MCF 10A (cell line): ENCODE measurements at places on chromosomes 7 and 10. TPM values are rescaled to one million over a fixed set of nuclear protein-coding genes. Genes with fewer than 3 reads are reported as not detected.
A peak's percentile ranks its signal among the peaks of the same experiment; 100 is the strongest.

- no peak overlapping the region for H3K4me3 ChIP-seq
- peaks cover 11% of the 10 kb centered on the region for H3K4me1 ChIP-seq
- H3K27me3 ChIP-seq, result no peaks in the 10 kb centered on the region
- peak overlapping the region; percentile 27 for H3K27ac ChIP-seq
- no peaks in the 10 kb centered on the region for H3K36me3 ChIP-seq
Measured at GRCh38 chr7:108062250-108063014, 59.5 kb upstream of the LAMB1 start.

DNA sequence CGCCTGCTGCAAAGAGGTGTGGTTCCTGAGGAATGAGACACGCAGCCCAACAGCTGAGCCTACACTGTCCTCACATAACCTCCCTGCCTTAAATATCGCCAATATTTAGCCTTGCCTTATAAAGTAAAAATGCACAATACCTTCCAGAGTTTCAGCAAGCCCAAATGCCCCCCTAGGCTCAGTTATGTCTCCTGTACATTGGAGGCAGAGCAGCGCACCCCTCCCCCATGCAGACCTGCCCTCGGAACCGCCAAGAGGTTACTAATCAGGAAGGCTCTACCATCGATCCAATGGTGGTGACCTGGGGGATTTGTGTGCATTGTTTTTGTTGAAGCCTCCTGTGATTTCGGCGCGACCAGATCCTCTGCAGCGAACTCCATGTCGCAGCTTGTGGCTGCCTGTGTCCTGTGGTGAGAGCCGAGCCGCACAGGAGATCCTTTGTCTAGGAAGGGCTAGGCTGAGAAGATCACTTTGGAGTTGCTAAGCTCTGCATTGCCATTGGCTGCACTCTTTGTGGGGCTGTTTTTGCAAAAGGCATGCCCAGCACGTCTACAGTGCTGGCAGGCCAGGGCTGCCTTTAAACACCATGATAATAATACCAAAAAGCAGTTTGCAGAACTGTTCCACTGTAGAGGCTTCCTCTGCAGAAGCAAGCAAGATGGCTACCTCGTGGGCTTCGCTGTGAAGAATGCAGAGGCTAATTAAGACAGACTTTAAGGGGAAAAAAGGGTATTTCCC lies 40.1 kb downstream of the TET1 start:
- H3K4me1 ChIP-seq, result peaks cover 23% of the 10 kb centered on the region
- H3K4me3 ChIP-seq, result peak overlapping the region; percentile 79
- H3K36me3 ChIP-seq, result no peaks in the 10 kb centered on the region
- peak overlapping the region; percentile 20 for H3K27ac ChIP-seq

GRCh38 chr7:100482728-100483089 lies 1.0 kb upstream of the NYAP1 start:
- H3K36me3 ChIP-seq, result peaks cover 12% of the 10 kb centered on the region
- DNase-seq, result no peak
- peaks cover 5% of the 10 kb centered on the region for H3K4me1 ChIP-seq
- H3K27ac ChIP-seq, result no peak overlapping the region
- H3K27me3 ChIP-seq, result no peaks in the 10 kb centered on the region

- no peaks in the 10 kb centered on the region for H3K4me1 ChIP-seq
- H3K27me3 ChIP-seq, result peaks cover 37% of the 10 kb centered on the region
- H3K36me3 ChIP-seq, result no peaks in the 10 kb centered on the region
- H3K27ac ChIP-seq, result no peak overlapping the region
Measured at GRCh38 chr10:23725548-23725947, 286.7 kb downstream of the OTUD1 start.

GRCh38 chr7:46189255-46189790 lies 268.3 kb upstream of the IGFBP3 start:
- no peak overlapping the region for H3K27ac ChIP-seq
- H3K27me3 ChIP-seq, result no peaks in the 10 kb centered on the region
- no peak for DNase-seq
- H3K4me3 ChIP-seq, result no peak overlapping the region
- H3K4me1 ChIP-seq, result no peaks in the 10 kb centered on the region

- H3K27ac ChIP-seq, result no peak overlapping the region
- H3K36me3 ChIP-seq, result no peaks in the 10 kb centered on the region
- no peaks in the 10 kb centered on the region for H3K27me3 ChIP-seq
- no peak overlapping the region for H3K4me3 ChIP-seq
- no peak for DNase-seq
- peaks cover 19% of the 10 kb centered on the region for H3K4me1 ChIP-seq
Measured at GRCh38 chr7:17622451-17622850, 317.8 kb downstream of the SNX13 start.

DNA sequence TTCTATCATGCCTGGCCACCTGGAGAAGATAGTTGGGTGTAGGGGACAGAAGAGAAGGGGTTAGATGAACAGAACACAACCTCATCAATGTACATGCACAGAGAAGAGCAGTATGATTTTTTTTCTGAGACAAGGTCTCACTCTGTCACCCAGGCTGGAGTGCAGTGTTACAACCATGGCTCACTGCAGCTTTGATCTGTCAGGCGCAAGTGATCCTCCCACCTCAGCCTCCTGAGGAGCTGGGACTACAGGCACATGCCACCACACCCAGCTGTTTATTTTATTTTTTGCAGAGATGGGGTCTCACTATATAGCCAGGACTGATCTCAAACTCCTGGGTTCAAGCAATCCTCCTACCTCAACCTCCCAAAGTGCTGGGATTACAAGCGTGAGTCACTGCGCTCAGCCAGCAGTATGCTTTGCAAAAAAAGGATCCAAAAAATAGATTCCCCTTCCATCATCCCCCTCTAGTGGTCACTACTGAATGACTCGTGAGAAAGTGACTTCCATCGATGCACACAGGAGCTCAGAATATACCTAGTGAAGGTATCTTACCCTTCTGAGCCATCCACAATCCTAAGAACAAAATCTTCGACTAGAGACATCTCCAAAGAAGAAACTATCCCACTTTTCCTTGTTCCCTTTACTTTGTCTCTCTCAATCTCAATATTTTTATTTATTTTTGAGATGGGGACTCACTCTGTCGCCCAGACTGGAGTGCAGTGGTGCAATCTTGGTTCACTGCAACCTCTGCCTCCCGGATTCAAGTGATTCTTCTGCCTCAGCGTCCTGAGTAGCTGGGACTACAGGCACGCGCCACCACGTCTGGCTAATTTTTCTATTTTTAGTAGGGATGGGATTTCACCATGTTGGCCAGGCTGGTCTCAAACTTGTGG lies 21.0 kb downstream of the ZCWPW1 start:
- no peaks in the 10 kb centered on the region for H3K36me3 ChIP-seq
- no peak overlapping the region for H3K4me3 ChIP-seq
- DNase-seq, result peak; percentile 82
- H3K27ac ChIP-seq, result no peak overlapping the region
- no peaks in the 10 kb centered on the region for H3K4me1 ChIP-seq

DNA sequence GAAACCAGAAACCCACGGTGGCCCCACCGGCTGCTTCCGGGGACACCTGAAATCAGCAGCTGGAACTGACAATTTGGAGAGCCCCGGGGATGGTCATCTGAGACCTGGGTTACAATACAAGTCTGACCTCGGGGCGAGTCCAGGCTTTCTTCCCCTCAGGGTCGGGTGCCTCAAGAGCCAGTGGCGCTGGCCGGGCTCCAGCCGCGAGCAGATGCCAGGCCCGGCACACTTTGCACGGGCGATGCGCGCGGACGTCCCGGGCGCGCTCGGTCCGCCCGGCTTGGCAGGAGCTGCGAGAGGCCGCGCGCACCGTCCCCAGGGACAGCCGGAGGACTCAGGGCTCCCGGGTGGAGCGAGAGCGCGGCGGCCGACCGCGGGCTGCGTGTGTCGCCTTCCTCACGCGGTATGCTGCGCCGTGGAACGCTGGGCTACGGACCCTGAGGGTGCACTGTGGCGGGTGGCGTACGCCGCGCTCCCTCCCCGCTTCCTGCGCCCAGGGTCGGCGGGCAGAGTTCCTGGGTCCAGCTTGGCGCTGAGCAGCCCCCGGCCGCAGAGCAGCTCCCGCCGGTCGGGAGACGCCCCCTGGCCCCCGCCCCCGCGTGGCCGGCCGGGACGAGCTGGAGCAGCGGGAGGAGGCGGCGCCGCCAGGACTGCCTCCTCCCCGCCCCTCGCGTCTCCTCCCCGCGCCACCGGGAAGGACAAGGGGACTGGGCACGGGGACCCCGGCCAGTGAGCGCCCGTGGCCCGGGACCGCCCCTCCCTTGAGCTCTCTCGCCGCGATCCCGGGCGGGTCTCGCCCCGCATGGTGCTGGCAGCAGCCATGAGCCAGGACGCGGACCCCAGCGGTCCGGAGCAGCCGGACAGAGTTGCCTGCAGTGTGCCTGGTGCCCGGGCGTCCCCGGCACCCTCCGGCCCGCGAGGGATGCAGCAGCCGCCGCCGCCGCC lies at the start of gene RBM20:
Gene RBM20 (plus strand): TSS at position 684 of the 945 bp plus-strand sequence. CDS start 119 bp downstream, at position 803.
- peak within 1 kb of the TSS; percentile 58 for H3K4me3 ChIP-seq
- DNase-seq, result no peak
- H3K27ac ChIP-seq, result no peak within 1 kb of the TSS
- peaks cover 15% of the 10 kb centered on the region for H3K4me1 ChIP-seq
- H3K36me3 ChIP-seq, result no peaks in the 10 kb centered on the region

DNA sequence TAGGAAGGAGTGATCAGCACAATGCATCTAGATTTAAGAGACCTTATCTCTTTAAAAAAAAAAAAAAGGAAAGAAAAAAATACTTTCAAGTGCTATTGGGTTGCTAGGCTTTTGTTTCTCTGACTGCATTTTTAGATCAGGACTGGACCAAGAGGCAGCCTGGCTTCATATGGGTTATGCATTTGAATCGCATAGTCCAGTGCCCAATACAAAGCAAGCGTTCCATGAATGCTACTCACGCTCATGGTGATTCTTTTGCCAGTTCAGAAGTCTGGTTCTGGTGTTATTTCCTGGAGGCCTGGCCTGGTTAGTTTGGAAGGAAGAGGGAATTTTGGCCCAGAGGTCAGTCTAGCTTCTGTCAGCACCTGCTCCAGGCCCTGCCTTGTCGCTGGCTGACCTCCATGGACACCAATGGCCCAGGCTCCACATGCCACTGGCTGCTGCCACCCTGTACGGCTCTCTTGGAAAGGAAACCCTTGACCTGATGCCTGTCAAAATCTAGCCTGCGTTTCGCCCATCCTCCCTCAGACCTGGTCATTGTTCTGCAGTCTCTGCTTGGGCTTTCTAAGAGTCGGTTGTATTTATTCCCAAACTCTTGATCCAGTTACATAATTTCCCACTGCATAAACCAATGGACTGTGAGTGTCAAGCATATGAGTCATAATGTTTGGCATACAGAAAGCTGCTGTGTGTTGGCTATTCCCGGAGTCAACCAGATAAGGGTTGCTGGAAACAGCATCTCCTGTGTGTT lies 74.3 kb upstream of the MKX start:
- H3K36me3 ChIP-seq, result no peaks in the 10 kb centered on the region
- no peaks in the 10 kb centered on the region for H3K4me1 ChIP-seq
- no peak overlapping the region for H3K4me3 ChIP-seq
- no peak overlapping the region for H3K27ac ChIP-seq
- DNase-seq, result peak; percentile 80

DNA sequence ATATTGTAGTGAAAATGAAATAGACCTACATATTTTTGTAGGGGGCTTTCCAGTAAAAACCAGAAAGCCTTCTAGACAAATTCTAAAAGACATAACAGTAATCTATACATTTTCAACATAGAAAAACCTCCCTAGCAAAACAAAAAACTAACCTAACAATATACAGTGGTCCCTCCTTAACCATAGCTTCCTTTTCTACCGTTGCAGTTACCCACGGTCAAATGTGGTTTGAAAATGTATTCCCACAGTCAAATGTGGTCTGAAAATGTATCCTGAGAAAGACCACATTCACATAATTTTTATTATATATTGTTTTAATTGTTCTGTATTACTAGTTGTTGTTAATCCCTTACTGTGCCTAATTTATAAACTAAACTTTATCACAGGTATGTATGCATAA lies 6.4 kb downstream of the PSAP start:
- H3K36me3 ChIP-seq, result peaks cover 2% of the 10 kb centered on the region
- no peak for DNase-seq
- H3K4me1 ChIP-seq, result peaks cover 56% of the 10 kb centered on the region
- H3K27ac ChIP-seq, result peak overlapping the region; percentile 39
- H3K4me3 ChIP-seq, result no peak overlapping the region
- H3K27me3 ChIP-seq, result no peaks in the 10 kb centered on the region

- no peak overlapping the region for H3K27ac ChIP-seq
- peaks cover 11% of the 10 kb centered on the region for H3K27me3 ChIP-seq
- H3K4me1 ChIP-seq, result peaks cover 9% of the 10 kb centered on the region
- no peak for DNase-seq
- H3K36me3 ChIP-seq, result peaks cover 4% of the 10 kb centered on the region
Measured at GRCh38 chr10:120987359-120987758, 136.2 kb downstream of the WDR11 start.

GRCh38 chr7:91850455-91850854 lies 30.0 kb downstream of the MTERF1 start:
- H3K36me3 ChIP-seq, result no peaks in the 10 kb centered on the region
- no peak overlapping the region for H3K4me3 ChIP-seq
- no peaks in the 10 kb centered on the region for H3K27me3 ChIP-seq

GRCh38 chr7:93985101-93985500 lies 19.1 kb downstream of the BET1 start:
- peak; percentile 18 for DNase-seq
- no peak overlapping the region for H3K27ac ChIP-seq
- no peaks in the 10 kb centered on the region for H3K36me3 ChIP-seq
- no peak overlapping the region for H3K4me3 ChIP-seq

- no peak overlapping the region for H3K4me3 ChIP-seq
- no peak overlapping the region for H3K27ac ChIP-seq
- H3K36me3 ChIP-seq, result no peaks in the 10 kb centered on the region
- H3K27me3 ChIP-seq, result peaks cover 71% of the 10 kb centered on the region
- no peak for DNase-seq
Measured at GRCh38 chr10:71053169-71053895, 159.0 kb upstream of the UNC5B start.

GRCh38 chr10:48924988-48925387 lies 14.7 kb downstream of the LRRC18 start:
- no peaks in the 10 kb centered on the region for H3K36me3 ChIP-seq
- no peak overlapping the region for H3K27ac ChIP-seq
- H3K4me1 ChIP-seq, result no peaks in the 10 kb centered on the region
- no peak overlapping the region for H3K4me3 ChIP-seq

- H3K27me3 ChIP-seq, result no peaks in the 10 kb centered on the region
- H3K4me1 ChIP-seq, result no peaks in the 10 kb centered on the region
- no peak for DNase-seq
Measured at GRCh38 chr10:33227489-33227888, 107.0 kb downstream of the NRP1 start.

Gene MEOX2
- total RNA-seq, result not detected in 2 replicates

Gene ADRB1
- 0.28 and 0.56 TPM in 2 replicates for total RNA-seq

Gene ZNF789
- total RNA-seq, result 15.0 and 19.9 TPM in 2 replicates

Gene HERPUD2
- 28.1 and 29.0 TPM in 2 replicates for total RNA-seq

Gene AKR1C8
- total RNA-seq, result 0.27 TPM in 1 of 2 replicates, not detected in the other

Gene MUC12
- total RNA-seq, result not detected in 2 replicates

Gene ADD3
- 11.2 and 14.5 TPM in 2 replicates for total RNA-seq

Gene CHST15
- 32.8 and 38.8 TPM in 2 replicates for total RNA-seq
